Neural crest cell (in vitro differentiated cells): ENCODE measurements at places on chromosomes 13 and 19.

GRCh38 chr13:63902141-63902540 lies 2486.5 kb upstream of the PCDH20 start:
- no peak for DNase-seq

DNA sequence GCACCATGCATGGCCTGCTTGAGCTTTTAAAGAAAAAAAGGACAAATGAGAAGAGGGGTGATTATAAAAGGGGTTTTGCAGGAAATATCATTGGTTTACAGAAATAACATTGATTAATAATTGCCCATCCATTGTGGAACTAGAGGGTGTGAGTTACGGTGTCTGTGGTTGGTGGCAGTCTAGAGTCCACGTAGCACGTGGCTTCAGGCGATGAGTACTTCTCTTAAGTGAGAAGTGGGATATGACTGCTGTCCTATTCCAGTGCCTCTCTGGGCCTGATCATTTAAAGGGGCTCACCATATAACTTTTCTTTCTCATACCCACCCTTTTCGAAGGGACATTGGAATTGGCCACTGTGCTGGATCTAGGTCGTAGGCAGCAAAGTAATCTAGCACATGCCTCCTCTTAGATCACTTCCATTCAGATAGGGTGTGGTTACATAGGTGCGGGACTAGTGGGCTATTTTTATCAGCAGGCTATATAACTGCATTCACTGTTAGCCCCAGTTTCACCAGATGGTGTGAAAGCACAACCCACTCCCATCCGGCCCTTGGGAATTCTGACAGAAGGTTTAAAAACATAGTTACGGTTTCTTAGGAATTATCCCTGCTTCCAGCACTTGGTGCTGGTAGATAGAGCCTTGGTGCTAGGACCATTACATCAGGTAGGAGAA lies 19.9 kb downstream of the PPP5C start:
- no peak for DNase-seq

DNA sequence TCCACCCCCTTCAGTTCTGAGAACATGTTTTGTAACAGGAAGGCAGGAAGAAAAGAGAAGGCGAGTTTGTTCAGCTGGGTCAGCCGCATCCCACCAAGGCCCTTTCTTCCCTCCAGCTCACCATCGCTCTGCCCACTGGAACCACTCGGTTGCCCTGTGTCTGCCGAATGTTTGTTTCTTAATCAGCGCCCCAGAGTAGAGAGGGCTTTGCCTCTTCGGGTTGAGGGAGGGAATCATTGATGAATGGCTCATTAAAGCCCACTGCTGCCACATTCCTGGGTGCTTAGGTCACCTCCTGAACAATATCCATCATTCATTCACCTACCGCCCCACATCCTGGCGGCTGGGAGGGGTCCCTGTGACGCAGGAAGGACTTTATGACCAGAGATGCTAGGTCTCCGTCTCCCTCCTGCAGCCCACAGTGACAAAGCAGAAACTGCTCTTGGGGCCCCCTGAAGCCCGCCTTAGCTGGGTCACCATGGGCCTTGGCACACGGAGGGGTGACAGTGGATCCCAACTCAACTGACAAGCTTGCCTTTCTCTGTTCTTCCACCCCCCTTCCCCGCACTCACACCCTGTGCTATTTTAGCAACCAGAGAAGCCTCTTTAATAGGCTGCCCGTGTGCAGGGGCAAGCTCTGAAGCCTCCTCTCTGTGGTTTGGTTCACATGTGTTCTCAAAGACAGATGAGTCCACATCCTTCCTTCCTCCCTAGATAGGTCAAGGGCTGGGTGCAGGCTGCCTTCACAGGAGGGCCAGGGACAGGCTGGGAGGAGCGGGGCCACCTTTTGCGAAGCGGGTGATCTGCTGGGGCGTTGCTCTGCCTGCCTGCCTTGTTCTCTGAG lies 46.2 kb downstream of the ACTN4 start:
- peak; percentile 47 for DNase-seq

- DNase-seq: no peak
These were observed 41.6 kb downstream of the HSPH1 start for GRCh38 chr13:31119966-31120700.

GRCh38 chr13:112194167-112194530 lies 127.2 kb downstream of the SOX1 start:
- no peak for DNase-seq

DNA sequence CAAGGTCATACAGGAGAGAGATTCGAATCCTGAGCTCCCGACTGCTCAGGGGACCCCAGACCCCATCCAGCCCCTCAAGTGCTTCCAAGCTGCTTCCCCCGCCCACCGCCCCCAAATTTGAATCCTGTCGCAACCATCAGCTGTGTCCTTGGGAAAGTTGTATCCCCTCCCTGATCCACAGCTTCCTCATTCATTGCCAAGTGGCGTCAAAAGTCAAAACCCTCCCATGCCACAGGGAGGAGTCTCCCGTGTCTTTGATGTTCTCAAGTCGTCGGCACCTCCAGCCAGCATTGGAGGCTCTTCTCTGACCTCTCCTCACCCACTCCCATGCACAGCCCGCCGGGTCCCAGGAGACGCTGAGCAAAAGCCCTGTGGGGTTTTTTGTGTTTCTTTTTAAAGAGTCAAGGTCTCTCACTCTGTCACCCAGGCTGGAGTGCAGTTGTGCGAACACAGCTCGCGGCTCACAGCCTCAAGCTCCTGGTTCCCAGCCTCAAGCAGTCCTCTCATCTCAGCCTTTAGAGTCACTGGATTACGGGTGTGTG lies 2.8 kb upstream of the IFI30 start:
- no peak for DNase-seq

DNA sequence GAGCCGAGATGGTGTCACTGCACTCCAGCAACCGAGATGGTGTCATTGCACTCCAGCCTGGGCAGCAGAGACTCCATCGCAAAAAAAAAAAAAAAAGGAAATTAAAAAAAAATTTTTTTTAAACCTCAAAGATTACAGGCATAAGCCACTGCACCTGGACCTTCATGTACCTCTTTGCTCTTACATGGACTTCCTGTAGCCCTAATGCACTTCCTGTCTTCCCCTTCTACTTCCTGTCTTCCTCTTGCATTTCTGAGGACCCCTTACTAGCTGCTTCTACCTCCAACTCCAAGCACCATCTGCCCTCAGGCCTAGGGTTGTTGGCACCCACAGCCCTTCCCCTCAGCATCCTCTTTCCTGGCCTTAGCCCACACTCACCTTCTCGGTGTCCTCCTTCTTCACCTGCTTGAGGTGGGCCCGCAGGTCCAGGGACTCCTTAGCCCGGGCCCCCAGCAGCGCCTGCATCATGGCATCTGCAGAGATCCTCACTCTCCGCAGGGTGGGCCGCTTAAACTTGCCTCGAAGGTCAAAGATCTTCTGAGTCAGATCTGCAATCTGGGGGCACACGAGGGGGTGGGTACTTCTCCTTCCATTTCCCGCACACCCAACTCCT lies 3.8 kb downstream of the TNNI3 start:
- DNase-seq: no peak

DNA sequence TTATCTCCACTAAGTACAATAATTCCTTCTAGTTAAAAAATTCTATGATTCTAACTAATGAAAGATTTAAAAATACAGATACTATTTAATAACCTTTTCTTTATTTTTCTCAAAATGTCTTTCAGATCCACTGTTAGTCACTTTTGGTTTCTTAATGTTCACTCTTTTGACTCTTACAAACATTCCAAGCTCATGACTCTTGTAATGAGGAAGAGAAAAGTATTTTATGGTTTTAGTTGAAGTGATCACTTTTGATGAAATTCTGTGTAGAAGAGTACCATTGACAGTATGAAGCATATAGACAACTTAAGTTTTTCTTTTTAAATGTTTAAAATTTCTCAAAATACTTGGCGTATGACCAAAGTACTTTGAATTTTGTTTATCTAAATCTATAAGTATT lies 27.8 kb downstream of the COG3 start:
- no peak for DNase-seq

GRCh38 chr19:30743011-30743410 lies 370.8 kb downstream of the ZNF536 start:
- DNase-seq: no peak

GRCh38 chr13:78601124-78601873 lies 2.1 kb downstream of the POU4F1 start:
- no peak for DNase-seq

- no peak for DNase-seq
These were observed 901.4 kb downstream of the EFNB2 start for GRCh38 chr13:105634059-105634458.

DNA sequence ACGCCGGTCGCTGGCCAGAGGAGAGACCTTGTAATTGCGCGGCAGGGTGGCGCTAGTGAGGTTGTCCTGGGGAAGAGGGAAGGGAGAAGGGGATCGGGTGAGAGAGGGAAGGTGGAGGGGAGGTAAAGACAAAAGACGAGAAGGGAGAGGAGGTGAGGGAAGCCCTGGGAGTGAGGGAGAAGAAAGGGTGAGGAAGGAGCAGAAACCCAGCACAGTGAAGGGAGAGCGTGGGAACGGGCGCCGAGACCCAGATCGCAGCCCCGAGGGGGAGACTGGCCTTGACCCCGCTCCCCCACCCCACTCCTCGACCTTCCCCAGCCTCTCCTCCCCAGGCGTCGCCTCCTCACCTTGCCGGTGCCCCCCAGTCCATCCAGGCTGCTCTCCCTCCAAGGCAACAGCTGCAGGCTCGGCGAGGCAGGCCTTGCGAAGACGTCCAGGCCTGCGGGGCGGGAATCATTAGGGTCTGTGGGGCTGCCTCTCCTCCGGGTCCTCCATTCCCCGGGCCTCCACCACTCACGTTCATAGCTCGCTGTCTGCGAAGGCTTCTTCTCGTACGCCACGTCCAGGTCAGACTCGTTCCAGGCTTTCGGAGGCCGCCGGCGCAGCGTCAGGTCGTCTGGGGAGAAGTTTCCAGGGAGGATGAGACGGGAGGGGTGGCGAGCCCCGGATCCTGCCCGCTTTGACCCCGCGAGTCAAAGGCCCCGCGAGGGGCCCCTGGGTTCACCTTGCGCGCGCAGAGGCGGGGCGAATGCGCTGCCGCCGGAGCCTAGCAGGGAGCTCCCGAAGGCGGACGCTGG lies 8.8 kb downstream of the PPP1R13L start:
- no peak for DNase-seq

DNA sequence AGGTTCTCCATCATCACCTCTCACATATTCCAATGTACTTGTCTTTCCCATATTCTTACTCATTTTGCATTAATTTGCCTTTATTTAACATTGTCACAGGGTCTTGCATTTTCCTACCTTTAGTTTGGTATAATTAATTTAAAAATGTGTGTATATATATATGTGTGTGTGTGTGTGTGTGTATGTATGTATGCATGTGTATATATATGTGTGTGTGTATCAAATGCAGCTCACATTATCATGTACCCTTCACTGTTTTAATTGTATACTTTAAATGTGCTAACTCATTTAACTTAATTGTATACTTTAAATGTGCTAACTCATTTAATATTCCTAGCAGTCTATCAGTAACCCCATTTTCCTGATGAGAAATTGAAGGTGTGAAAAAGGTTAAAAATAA lies 104.5 kb downstream of the PCDH9 start:
- no peak for DNase-seq

- DNase-seq: no peak
These were observed 310.2 kb downstream of the SLITRK5 start for GRCh38 chr13:87981416-87981815.

- no peak for DNase-seq
These were observed 24.2 kb downstream of the UHRF1 start for GRCh38 chr19:4933528-4933927.

- DNase-seq: no peak
These were observed 1239.8 kb upstream of the MIR17HG start for GRCh38 chr13:90107661-90108060.

GRCh38 chr19:3601021-3601420 lies 5.7 kb downstream of the TBXA2R start:
- DNase-seq: no peak

GRCh38 chr19:40555978-40556689 lies 20.5 kb upstream of the SHKBP1 start:
- no peak for DNase-seq

- peak; percentile 88 for DNase-seq
These were observed 8.2 kb upstream of the MEIS3 start for GRCh38 chr19:47427241-47428176.

GRCh38 chr19:16160943-16161560 lies 12.3 kb downstream of the CIB3 start:
- DNase-seq: no peak

DNA sequence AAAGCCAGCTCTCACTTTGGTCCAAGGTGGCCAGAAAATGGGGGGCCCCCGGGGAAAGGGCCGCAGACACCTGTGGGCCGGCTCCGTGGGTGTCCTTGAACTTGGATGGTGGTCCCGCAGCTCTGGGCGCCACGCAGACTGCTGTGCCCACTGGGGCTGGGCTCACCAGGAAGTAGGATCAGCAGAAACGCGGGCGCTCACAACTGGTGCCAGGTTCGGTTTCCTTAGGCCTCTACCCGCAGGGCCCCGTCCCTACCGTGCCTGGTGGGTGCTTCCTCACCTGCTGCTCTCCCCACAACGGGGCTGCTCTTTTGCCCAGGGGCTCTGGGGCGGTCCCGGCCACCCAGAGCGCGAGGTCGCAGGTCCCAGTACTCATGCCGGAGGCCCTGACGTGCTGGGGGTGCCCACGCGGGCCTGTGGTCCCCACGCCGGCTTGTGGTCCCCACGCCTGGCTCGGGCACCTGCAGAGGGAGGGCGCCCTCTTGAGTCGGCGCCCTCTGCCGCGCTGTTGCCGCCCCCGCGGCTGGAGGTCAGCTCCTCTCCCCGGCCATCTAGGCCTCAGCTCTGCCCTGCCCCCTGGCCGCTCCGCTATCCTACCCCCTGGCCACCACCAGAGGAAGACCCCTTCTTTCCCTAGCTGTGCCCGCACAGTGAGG lies 1303.6 kb downstream of the UQCRFS1 start:
- no peak for DNase-seq

GRCh38 chr13:32178763-32179162 lies 136.4 kb downstream of the ZAR1L start:
- no peak for DNase-seq

DNA sequence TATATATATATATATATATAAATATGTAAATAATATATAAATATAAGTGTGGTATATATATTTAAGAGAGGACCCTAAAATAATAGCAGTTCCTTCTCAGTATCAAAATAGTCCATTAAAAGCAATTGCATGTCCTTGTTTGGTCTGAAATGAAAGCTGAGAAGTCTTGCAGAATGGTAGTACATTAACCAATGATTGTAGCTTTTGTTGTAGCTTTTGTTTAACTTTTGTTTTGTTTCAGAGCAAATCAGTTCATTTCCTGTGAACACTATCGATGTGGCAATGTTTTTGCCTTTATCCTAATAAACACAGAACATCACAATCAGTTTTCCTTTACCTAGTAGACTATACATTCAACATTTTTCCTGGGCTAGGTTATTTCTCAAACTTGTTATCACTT lies 1256.2 kb upstream of the SPRY2 start:
- no peak for DNase-seq

GRCh38 chr13:44354884-44355283 lies 18.7 kb upstream of the SERP2 start:
- DNase-seq: no peak

- DNase-seq: no peak
These were observed 10.6 kb downstream of the NANOS3 start for GRCh38 chr19:13887517-13887916.

DNA sequence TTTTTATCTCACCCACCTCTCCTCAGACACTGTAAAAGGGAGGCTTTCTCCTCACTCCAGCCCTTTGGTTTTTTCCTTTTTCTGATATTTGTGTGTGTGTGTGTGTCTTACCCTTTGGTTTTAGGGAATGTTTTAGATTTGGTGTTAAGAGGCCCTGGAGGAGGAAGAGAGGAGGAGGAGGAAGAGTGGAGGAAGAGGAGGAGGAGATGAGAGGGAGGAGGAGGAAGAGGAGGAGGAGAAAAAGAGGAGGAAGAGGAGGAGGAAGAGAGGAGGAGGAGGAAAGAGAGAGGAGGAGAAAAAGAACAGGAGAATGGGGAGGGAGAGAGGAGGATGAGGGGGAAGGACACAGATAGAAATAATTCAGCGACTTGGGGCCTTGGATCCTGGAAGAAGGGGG lies 10.5 kb downstream of the KLHL26 start:
- DNase-seq: no peak

GRCh38 chr13:106355866-106356265 lies 179.6 kb downstream of the EFNB2 start:
- DNase-seq: no peak
